ENCODE measurements at places on chromosomes 2 and 18.

- DNase-seq, result no peak
These were observed 2.5 kb downstream of the RAX start for GRCh38 chr18:59270689-59271257.

- DNase-seq, result no peak
These were observed 4.1 kb upstream of the CYS1 start for GRCh38 chr2:10084223-10084865.

DNA sequence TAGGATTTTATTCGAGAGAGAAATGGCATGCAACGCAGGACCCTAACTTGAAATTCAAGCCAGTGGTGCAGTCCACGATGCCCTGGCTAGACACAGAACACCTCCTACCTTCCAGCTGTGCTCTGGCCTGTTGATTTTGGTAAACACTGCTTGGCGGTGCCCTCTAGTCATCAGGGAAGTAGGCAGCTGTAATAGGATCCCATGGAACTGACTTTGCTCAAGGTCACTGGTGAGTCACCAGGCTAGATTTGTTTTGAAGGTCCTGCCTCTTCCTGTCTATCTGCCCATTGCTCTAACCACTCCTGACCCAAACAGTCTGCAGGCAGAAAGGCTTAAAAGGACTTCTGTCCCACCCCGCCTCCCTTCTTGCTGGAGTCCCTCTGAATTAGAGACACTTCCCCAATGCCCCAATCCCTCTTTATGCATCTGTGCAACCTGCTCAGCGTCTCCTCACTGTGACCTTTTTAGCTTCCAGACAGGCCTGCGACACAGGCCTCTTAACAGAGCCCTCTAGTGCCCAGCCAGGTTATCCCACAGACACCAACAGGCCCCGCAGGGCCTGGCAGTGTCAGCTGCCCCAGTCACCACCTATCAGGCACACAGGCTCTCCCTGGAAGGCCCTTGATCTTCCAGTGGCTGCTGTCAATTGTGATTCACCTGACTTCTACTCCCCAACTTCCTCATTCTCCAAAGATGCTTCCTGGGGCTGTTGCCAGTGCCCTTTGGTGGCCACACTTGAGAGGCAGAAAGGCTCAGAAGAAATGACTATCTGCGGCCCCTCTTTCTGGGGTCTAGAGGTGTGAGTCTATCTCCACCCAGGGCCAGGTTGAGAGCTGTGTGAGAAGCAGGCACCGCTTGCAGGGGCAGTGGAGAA, 5.2 kb downstream of the TMEM127 start:
- DNase-seq, result peak; percentile 93

- DNase-seq, result no peak
These were observed 9.9 kb downstream of the EPHA4 start for GRCh38 chr2:221562226-221562625.

DNA sequence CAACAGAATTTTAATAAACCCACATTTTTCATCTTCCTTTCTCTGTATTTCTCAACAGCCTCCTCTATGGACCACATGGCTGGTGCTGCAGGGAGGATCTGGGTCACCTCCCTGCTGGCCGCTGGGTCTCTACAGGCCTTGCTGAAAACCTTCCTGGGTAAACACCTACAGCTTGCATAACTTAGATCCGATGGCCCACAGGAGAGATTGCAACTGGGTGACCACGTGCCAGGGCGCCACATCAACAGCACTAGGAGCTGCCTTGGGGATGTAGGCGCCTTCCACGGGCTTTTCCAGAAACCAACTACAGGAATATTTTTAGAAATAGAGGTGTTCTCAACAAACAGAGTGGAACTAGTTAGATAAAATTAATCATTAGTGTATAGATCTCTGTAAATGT, 19.4 kb downstream of the TMEM18 start:
- no peak for DNase-seq

GRCh38 chr18:28002841-28003240, 174.1 kb downstream of the CDH2 start:
- no peak for DNase-seq

GRCh38 chr2:74544634-74545033, 9.1 kb downstream of the LOXL3 start:
- DNase-seq, result no peak

- DNase-seq, result peak; percentile 8
These were observed 56.4 kb downstream of the MERTK start for GRCh38 chr2:111954602-111955332.

- no peak for DNase-seq
These were observed 8.3 kb upstream of the TMEM178A start for GRCh38 chr2:39657287-39657937.

GRCh38 chr2:45859682-45860081, 208.2 kb downstream of the PRKCE start:
- DNase-seq, result no peak

DNA sequence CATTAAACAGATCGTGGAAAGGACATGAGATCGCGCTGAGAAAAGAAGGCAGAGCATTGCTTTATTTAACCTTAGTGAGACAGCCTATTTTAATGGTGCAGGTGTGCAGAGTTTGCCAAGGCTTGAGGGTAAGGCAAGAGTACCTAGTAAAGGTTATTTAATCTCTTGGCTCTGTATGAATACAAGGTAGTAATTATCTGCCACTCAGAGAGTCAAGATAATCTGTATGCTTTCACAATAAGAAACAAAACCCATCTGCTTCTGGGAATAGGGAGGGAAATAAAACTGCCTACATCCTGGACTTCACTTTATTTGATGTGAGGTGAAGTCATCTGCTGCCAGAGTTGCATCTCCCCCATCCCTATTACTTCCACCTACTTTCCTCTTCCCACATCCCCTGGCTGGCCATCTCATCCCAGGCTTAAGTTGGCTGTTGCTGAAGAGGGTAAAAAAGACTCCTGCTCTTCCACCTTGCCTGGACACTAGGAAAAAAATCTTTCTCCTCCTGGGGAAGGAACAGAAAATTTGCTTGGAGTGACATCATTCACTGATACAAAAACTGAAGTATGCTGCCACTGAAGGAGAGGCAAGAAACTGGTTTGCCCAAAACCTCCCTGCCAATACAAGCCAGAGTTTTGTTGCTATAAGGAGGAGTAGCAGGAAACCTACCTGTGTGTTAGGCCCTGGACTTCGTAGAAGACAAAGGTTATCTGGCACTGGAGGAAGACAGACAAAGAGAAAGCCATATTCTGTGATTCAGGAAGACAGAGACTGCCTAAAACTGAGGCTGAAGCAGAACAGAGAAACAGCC, 35.8 kb upstream of the ARHGAP25 start:
- no peak for DNase-seq

- DNase-seq, result no peak
These were observed 76.9 kb downstream of the NRXN1 start for GRCh38 chr2:50955081-50955480.

DNA sequence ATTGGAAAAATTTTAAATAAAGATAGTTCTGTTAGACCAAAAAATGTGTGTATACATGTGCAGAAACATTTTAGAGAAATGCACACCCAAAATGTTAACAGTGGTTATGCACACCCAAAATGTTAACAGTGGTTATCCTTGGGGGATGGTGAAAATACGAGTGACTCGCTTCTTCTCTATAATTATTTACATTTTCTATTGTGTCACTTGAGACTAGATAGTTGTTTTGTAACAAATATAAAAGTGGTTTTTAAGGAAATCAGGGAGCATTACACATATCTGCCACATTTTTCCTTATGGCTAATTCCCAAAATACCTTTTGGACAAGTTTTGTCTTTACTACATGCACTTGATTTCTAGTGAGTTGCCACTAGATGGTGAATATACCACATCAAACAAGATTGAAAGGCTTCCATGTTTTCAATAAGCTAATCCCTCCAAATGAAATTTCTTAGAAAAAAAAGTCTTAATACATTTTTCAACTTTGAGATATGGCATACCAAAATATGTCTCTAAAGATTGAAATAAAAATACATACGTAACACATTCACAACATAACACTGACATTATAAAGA, 9.0 kb upstream of the HIBCH start:
- peak; percentile 37 for DNase-seq

GRCh38 chr18:41936471-41937134, 18.4 kb upstream of the PIK3C3 start:
- DNase-seq, result no peak

DNA sequence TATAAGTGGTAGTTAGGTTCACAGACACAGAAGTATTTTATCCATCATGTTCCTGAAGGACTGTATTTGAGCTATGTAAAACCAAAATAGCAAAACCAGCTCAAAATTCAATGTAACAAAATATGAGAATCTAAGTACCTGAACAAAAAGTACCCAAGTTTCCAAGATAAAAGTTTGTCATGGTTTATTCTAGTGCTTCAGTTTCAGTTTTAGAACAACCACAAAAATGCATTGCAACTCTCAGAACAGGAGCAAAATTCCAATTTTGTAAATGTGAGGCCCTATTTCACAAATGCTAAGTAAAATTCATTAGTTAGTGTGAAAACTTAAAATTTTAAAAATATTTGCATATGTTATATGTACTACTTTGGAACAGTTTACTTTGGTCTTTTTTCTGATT, 5.0 kb upstream of the ALPK2 start:
- DNase-seq, result no peak

DNA sequence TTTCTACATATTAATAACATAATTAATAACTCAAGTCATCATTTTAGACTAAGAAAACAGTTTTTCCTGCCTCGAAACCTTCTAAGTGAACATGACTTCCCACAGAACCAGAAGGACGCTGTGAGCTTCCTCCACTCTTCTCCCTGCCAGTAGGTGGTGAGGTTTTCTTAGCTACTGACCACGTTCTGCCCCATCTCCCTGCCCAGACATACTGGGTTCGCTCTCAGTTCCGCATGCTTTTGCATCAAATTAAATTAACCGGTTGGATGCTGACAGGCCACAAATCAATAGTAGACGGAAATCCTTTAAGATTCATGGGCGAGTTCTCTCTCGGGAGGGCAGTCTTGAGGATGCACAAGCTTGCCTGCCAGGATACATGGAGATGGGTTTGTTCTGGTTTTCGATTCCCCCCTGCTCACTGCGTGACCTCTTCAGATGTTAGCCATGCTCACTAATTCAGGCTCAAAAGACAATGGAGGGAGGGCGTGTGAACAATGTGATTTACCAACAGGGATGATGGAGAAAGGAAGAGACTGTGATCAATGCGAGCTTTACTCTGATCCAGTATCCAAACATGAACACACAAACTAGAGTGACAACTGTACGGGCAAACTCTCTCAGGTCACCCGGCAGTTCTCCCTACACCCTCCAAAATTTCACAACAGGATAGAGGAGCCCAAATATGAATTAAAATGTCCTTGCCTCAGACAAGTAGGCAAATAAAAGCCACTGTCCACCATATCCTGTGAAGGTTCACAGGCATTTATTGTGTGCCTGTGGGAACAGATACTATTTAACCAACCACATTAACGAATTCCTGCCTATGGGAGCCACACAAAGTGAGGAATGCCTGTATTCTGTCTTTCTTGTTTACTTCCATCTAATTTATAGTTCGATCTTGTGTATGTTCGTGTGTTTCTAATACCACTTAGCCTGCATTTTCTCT, 375.7 kb downstream of the EIPR1 start:
- peak; percentile 51 for DNase-seq

GRCh38 chr2:119696005-119696404, 17.0 kb downstream of the TMEM177 start:
- DNase-seq, result no peak

DNA sequence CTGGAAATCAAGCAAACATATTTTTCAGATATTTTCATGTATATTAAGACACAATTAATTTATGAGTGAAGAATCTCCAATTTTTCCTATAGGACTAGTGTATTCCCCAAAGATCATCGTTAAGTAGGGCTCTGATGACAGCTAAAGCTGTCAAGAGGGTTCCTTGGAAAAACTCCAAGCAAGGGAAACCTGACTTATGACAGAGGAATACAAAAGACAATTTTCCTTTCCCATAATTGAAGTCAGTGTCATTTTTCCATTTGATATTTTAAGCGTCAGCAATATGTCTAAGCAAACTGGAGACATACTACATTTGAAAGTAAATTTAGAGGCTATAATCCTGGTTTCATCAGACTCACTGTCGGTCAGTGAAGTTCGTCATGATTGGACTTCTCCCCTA, 36.1 kb downstream of the RIT2 start:
- DNase-seq, result no peak

DNA sequence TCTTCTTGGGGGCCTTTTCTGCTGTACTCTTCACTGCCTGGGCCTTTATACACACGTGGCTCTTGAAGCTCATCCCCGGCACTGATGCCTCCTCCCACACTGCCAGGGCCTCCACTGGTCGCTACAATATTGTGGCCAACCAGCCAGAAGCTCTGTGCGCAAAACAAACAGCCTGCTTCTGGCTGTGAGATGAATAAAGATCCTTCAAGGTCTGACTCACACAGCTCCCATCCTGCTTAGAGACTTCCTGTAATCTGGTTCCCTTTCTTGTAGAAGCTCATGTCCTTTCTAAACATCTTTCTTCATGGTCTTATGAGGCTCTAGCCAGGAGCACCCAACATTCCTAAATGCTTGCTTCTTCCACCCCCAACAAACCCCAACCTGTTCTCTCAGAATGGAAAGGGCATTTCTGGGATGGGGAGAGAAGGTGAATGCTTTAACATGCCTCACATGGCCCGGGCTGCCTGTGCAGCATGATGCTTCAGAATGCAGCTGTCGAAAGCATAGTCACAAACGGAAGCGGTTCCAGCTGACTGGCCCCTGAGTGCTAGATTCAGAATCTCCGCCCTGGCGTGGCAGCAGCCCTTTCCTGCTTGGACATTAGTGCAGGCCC, 24.6 kb downstream of the NRP2 start:
- peak; percentile 76 for DNase-seq

DNA sequence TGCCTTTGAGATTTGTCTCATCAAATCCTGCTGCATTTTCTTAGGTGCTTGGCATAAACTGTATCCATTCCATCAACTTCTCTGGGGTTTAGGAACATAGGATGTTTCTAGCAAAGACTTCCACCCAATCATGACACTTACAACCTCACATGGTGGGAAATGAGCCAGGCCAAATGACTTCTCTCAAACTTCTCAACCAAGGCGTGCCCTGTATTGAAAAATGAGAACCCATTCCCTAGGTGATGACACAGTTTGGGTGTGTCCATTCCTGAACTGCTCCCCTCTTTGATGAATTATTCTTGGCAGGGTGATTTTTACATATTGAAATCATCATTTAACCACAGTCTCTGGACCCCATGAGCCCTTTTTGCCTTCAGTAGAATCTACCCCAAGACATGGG, 161.1 kb downstream of the EN1 start:
- DNase-seq, result no peak

DNA sequence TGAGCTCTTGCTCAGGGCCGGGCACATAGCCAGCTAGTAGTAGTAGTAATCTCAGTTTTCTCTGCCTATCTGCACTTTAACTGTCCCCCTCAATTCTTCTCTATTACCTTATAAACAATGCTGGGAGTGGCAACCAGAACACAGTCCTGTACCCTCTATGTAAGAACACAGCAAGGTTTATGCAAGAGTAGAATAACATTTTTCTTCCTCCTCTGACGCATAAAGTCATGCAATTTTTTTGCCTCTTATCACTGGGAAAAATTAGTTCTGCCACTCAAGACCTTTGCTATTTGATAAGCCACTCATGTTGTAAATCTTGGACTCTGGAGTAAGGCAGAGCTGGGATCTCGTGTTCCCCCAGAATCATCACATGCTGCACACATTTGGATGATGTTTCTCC, 200.7 kb upstream of the SOX11 start:
- DNase-seq, result no peak

- DNase-seq, result no peak
These were observed 150.6 kb downstream of the GALNT1 start for GRCh38 chr18:35732162-35732561.
